Muscle of back (tissue), 13 donors: ENCODE measurements at places on chromosomes 6 and 20.

GRCh38 chr6:152954443-152954842, 28.4 kb downstream of the FBXO5 start:
- DNase-seq, result no peak

DNA sequence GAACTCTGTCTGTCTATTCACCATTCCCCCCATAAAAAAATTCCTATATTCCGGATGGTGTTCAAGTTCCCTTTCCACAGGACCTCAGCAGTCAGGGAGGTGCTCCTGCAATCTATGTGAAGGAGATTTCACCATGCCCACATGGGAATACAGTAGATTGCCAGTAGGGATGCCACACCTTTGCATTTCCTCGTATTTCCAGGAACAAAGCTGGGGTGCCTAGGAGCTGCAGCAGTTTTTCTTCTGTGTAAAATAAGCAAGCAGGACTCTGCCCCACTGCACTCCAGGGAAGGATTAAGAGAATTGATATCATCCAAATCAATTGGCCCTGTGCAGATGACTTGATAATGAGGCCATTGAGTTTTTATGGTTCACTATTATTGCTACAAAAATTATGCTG, 7.4 kb upstream of the KIF16B start:
- no peak for DNase-seq

GRCh38 chr20:32539817-32540675, 45.1 kb downstream of the NOL4L start:
- no peak for DNase-seq

DNA sequence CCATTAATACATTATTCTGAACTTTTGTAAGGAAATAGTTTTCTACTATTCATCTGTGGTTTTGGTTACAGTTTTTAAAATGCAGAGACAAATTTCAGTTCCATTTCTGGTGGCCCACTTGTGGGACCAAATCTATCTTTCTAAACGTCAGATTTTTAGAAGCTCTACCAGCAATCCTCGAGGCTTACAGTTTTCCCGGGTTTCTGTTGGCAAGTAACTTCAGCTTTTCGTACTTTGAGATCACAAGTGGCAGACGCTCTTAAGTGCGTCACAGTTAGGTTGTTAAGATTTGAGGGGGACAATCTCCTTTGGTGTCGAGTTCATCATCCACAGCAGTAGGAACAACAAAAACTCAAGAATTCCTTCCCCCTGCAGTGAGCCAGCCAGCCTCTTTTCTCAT, 60.0 kb downstream of the JARID2 start:
- no peak for DNase-seq

- no peak for DNase-seq
These were observed 258.8 kb downstream of the GMPR start for GRCh38 chr6:16496991-16497801.

DNA sequence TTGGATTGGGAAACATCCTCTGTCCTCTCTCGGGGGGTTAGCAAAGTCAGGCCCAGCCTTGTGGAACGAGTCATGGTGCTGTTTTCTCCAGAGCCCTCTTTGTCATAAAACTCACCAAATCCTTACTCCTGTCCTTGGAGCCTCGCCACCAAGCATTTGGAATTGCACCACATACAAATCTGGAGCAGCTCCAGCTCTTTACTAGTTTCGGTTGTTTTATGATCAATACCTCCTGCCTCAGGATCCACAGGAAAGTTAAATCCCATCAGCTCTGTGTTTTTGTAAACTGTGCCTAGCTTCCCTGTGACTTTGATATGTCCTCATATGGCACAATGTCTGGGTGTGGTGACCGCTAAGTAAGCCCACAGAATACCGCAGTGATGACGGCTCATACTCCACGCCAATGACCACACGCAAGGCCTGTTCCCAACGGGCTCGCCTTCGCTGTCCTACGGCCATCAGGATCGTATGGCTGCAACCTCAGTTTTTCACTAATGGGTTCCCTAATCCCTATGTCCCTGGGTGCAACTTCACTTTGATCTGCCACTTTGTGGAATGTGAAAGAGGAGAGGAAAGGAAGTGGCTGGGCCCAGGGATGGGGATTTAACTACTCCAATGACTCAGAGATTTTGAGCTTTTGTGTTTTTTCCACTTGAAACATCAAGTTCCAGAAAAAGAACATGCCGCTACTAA, 111.3 kb upstream of the FOXQ1 start:
- no peak for DNase-seq

DNA sequence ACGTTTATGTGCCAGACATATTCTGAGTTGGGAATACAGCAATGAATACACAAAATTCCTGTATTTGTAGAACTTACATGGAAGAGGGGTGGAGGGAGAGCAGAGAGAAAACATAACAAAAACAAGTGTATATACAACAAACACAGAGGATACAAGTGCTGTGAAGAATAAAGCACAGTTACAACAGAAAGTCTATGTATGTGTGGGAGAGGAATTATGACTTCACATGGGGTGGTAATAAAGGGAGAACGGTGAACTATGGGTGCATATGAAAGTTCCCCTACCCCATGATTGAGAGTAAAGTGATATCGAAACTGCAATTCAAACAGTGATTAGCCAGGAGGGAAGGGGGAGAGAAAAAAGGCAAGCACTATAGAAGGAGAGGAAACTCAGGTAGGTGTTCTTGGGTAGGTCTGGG, 24.6 kb downstream of the HBS1L start:
- no peak for DNase-seq

- no peak for DNase-seq
These were observed 39.7 kb downstream of the LBP start for GRCh38 chr20:38386004-38386403.

DNA sequence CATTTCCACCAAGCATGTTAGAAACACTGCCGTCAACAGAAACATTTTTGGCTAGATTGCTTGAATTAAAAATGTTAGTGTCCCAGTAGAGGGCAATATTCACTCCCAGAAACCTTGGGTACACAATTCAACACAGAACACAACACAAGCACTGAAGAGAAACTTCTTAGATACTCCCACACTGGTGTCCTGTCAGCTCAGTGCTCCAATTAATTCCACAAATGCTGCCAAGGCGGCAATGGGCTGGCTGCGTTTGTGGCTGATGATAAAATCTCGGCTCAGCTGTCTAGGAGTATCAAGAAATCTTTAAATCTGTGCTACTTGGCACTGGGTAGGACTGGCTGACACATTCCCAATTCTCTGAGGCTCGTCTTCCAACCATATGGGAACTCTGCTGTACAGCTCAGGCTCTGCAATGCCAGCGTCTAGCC, 39.3 kb downstream of the BEND3 start:
- peak; percentile 33 for DNase-seq

GRCh38 chr6:157172231-157172701, 151.1 kb downstream of the TMEM242 start:
- DNase-seq, result no peak

- no peak for DNase-seq
These were observed 60.3 kb upstream of the FABP7 start for GRCh38 chr6:122719176-122719575.

GRCh38 chr6:84441456-84441855, 214.0 kb upstream of the CEP162 start:
- DNase-seq, result no peak

DNA sequence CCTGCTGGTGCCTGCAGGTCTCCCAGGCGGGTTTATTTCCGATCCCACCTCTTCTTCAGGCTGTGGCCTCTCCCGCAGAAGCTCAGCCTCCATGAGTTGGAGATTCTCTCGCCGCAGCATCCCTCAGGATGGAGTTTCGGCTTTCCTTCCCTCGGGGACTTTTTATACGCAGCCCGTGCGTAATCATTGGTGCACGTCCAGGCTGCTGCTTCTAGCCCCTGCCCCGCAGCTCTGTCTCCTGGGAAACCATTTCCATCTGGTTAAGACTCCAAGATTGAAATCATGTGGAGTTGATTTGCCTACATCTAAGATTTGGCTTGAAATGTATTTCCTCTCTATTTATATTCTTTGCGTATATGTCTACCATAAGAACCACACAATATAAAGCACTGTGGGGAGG, 46.7 kb upstream of the CARMIL1 start:
- peak; percentile 83 for DNase-seq

GRCh38 chr6:107114926-107115694, at the start of gene BEND3:
Gene BEND3, minus strand, starts transcription at chr6:107115515. Its CDS starts 16,230 bp downstream, at chr6:107099285.
- peak; percentile 65 for DNase-seq

- no peak for DNase-seq
These were observed 725.3 kb downstream of the COL12A1 start for GRCh38 chr6:74480561-74480960.

- DNase-seq, result no peak
These were observed at the start of gene LAMA5 for GRCh38 chr20:62367136-62367632. Gene LAMA5, minus strand, starts transcription at chr20:62367312. Its CDS starts 67 bp downstream, at chr20:62367245.

DNA sequence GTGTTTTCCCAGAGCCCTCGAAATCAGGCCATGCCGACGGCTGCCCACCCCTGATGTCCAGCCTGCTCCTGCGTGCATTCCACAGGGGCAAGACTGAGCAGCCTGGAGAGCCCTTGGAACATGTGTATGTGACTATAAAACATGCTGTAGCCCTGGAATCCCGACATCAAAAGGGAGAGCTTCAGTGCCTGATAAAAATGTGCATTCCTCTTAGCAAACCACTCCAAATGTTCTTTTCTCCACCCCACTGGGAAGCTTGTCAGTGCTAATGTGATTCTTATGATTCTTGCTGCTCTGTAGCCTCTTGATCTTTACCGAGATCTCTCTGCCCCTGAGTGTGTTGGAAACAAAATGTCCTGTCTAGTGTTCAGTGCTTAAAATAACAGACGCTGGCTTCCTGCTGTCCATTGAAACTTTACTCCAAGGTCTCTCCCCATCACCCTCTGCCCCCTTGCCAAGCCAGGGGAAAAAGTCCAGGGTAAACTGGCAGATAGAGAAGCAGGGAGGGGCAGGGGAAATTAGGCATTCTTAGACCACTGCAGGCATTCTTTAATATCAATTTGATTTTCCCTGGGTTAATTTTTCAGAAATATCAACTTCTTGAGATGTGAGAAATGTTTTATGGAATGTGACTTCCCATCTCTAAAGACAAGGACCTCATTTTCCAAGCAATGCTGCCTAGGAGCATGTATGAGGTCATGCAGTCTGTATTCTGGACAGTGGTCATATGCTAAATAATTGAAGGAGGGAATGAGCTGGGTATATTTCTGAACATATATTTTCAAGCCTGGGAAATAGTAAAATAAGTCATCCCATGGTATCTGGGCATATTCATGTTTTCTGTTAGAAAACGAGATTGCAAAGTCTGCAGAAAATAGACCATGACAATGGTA, 73.8 kb upstream of the ISM1 start:
- DNase-seq, result no peak

- no peak for DNase-seq
These were observed 222.7 kb downstream of the EYA2 start for GRCh38 chr20:47117371-47117770.

DNA sequence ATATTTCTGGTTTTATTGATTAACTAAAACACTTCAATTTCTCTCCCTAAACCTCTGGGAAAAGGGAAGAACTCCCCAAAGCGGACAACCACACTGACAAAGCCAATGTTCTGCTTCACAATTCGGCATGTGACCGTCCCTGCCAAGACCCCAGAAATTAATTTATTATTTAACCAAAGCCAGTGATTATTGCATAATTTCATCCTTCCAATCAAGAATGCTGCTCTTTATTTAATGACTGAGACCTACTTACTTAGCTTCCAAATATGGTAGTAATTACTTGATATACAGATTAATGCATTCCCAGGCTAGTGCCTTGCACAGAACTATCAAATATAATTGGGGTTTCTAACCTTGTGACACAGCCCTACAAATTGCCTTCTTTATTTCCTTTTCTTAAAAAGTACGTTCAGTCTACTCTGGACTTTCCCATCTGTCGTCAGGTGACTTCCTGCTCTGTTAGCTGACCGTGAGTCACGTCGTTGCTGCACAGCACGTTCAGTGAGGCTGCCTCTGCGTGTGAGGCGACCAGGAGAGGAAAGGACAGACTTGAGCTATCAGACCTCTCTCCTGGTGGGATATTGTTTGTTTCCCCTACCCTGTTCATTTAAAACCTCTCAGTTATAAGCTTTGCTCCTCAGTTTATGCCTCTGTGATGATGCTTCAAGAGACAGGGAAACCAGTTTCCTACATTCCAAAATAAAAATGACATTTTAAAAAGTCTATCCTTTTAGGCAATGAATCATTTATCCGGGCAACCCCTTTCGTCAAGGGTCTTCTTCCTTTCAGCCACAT, 55.7 kb upstream of the TNFAIP3 start:
- DNase-seq, result peak; percentile 60

GRCh38 chr6:16061818-16062217, 67.1 kb upstream of the MYLIP start:
- DNase-seq, result no peak

GRCh38 chr20:59996108-59996507, 37.9 kb downstream of the CDH26 start:
- DNase-seq, result no peak

GRCh38 chr6:40348591-40348990, 238.6 kb downstream of the LRFN2 start:
- no peak for DNase-seq

DNA sequence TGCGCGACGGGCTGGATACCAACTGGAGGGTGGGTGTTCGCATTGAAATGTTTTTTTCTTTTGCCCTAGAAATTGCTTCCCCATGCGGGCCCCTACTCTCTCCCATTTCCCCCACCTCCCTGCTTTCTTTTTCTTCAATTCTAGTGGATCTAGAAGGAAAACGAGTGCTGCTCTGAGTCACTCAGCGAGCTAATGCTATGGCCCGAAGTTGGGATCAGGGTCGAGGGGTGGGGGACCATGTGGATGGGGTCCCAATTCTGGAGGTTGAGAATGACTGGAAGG, 71.5 kb downstream of the SOX4 start:
- no peak for DNase-seq

GRCh38 chr6:89184344-89184743, 32.8 kb downstream of the GABRR1 start:
- DNase-seq, result peak; percentile 34

- DNase-seq, result peak; percentile 38
These were observed 22.7 kb upstream of the NTSR1 start for GRCh38 chr20:62685781-62686555.

- no peak for DNase-seq
These were observed 32.6 kb upstream of the MPC1 start for GRCh38 chr6:166415306-166415705.

GRCh38 chr20:19232997-19233794, 20.8 kb downstream of the SLC24A3 start:
- DNase-seq, result no peak

- DNase-seq, result no peak
These were observed 602 bp upstream of the HLA-DPB1 start for GRCh38 chr6:33075208-33075567.

GRCh38 chr20:4563534-4563933, 158.2 kb upstream of the PRND start:
- DNase-seq, result peak; percentile 34
